ENCODE measurements at places on chromosomes 5 and 9.

DNA sequence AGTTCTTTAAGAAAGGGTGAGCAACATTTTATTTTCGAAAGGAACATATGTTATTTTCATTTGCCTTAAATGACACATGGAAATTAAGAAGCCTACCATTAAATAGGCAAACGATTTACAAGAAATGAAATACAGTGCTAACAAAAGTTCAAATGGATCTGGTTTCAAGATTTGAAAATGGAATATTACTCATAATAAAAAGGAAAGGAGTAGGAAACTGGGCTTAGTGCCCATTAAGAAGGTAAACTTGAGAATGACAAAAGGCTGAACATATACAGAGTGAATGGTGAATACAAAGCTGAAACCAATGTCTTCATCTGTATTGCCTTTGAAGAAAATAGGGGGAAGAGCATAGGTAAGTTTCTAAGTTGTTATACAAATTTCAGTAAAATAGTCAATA lies 974.2 kb upstream of the C9orf72 start:
- no peak for DNase-seq

GRCh38 chr5:179860301-179860700 lies 1.7 kb upstream of the MRNIP start:
- peak; percentile 20 for DNase-seq

- DNase-seq, result no peak
Measured at GRCh38 chr5:13934921-13935320, 9.6 kb downstream of the DNAH5 start.

- no peak for DNase-seq
Measured at GRCh38 chr5:42745426-42745825, 11.2 kb upstream of the CCDC152 start.

DNA sequence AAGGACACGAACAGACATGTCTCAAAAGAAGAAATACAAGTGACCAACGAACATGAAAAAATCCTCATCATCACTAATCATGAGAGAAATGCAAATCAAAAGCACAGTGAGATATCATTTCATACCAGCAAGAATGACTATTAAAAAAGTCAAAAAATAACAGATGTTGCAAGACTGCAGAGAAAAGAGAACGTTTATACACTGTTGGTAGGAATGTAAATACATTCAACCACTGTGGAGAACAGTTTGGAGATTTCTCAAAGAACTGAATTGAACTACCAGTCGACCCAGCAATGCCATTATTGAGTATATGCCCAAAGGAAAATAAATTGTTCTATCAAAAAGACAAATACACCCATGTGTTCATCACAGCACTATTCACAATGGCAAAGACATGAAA lies 45.7 kb downstream of the FXN start:
- no peak for DNase-seq

GRCh38 chr5:86824637-86825036 lies 206.9 kb downstream of the COX7C start:
- DNase-seq, result no peak

DNA sequence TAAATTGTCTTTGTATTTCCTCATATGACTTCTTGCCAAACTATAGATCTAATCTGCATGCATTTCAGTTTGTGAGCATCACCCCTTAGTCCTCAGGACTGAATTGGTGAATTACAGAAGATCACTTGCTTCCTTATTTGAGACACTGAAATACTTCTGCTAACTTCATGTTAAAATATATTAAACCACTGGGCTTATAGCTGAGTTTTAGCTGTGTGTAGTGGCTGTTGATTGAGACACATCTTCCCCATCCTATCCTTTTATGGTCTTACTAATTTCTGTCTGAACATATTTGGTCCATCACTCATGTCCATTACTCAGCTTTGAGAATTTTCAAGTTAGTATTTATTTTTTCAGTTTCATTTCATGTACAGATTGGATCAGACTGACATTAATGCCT lies 295.9 kb downstream of the PSAT1 start:
- no peak for DNase-seq

DNA sequence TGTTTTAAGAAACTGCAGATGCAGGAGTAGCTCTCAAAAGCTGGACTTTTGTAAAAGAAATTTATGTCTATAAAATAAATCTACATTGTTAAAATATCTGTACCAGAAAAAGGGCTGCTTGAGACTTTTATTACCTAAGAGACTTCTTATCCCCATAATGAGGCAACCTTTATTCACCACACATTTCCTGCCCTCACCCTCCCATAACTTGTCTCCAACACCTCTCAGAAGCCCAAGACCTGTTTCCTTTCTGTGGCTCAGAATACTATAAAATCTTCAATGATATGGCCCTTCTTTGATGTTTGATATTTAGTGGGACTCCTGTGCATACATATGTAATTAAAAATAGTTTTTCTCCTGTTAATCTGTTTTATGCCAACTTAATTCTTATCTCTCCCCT lies 141.5 kb upstream of the FER start:
- DNase-seq, result no peak

GRCh38 chr9:100598641-100599145 lies 20.8 kb downstream of the CAVIN4 start:
- DNase-seq, result peak; percentile 84

- no peak for DNase-seq
Measured at GRCh38 chr5:139446956-139447779, 7.8 kb upstream of the DNAJC18 start.

- DNase-seq, result no peak
Measured at GRCh38 chr5:178221282-178221681, 11.3 kb downstream of the PHYKPL start.

DNA sequence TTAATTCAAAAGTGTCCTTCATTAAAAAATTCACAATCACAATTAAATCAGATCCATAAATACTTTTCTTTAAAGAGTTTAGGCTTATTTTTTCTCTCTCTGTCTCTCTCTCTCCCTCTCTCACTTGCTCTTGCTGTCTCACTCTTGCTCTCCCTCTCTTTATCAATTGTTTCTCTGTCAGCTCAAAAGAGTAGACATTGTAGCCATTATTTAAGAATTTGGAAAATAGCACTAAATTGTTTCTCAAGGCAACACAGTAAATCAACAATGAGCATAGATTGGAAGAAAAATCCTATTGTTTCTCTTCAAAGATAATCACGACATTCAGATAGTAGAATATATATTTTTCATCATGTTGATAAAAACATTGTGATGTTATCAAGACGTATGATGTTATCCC lies 1114.0 kb downstream of the PTPRD start:
- no peak for DNase-seq

DNA sequence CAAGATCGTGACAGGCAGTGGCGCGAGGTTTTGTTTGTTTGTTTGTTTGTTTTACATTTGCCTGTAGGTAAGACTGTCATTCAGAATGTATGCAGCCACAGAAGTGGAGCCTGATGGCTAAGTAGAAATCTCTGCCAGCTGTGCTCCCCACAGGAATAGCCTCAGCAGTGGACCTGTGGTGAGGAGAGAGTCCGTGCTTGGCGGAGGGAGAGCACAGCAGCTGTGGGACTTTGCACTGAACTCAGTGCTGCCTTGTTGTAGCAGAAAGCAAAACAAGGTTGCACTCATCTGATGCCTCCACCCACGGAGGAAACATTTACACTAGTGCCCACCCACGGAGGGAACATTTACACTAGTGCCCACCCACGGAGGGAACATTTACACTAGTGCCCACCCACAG lies 4.4 kb upstream of the ZNF782 start:
- no peak for DNase-seq

DNA sequence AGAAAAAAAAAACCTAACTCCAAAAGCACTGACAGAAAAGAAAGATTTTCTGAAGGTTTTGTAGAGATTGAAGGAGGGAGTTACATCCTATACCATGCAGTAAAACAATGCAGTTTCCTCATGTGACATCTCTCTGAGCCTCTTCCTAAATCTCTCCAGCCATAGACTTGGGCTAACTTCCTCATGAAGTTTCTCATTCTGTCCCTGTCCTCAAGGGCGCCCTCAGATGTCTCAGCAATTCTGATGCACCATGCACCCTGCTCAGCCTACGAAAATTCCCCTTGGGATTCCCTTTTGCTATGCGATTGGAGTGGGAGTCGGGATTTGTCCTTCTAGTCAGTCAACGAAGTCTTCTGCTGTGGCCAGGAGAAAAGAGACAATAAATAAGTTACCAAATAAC lies 68.9 kb downstream of the FAT2 start:
- no peak for DNase-seq

DNA sequence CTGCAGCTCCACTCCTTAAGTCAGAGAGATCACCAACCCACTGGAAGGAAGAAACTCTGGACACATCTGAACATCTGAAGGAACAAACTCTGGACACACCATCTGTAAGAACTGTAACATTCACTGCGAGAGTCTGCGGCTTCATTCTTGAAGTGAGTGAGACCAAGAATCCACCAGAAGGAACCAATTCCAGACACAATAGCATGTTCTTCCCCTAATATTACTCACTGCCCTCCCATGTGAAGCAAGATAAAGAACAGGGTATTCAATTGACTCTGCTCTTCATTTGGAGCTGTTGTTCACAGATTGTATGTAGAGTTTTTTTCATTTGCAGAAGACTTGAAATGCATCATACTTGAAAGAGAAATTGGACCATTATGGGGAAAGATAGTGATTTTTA lies 10.8 kb downstream of the SAXO1 start:
- DNase-seq, result no peak

DNA sequence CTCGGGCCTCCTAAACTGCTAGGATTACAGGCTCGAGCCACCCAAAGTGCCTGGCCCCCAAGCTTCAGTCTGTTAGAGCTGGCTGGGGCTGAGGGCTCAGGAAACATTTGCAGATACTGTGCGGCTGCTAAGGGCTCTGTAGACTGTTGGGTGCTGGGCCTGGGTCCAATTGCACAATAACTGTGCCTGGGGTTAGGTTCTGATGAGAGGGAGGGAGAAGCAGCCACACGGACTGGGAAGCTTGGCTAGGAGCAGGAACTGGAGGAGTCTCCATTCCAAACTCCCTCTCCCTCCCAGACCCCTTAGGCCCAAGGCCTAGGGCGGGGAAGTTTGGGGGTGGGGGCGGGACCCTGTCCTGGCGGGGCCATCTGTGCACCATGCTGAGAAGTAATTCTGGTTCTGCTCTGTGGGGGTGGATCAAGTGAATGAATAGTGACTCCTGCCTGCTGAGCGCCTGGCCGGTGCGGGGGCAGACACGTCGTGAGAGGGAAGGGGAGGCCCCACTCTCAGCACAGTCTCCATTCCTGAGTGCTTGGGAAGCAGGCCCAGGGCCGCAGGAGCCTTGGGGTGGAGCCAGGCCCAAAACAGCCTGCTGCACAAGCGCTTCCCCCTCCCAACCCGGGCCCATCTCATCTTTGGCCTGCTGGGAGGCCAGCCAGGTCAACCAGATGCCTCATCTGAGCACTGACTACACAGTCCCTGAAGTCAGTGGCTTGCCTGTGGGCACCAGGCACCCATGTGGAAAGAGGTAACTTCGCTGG lies 1.5 kb downstream of the ASS1 start:
- peak; percentile 97 for DNase-seq

GRCh38 chr5:54736003-54736797 lies 218.6 kb downstream of the SNX18 start:
- no peak for DNase-seq

DNA sequence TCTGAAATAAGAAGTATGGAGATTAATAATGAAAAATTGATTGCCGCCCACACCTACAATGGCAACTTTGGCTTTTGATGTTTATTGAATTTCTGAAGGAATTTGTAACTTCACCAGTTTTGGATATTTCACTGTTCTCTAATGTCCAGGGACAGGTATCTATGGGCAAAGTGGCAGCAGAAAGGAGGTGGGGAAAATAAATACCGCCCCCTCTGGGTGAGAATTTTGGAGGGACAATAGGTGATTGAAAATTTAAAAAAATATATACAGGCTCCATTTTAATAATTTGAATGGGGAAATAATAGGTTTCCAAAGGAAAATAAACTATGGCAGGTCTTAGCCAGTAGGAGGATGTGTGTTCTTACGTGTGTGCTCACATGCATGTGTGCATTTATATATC lies 1.3 kb downstream of the SCGB3A2 start:
- DNase-seq, result no peak

- no peak for DNase-seq
Measured at GRCh38 chr5:136155078-136155477, 22.4 kb downstream of the SMAD5 start.

DNA sequence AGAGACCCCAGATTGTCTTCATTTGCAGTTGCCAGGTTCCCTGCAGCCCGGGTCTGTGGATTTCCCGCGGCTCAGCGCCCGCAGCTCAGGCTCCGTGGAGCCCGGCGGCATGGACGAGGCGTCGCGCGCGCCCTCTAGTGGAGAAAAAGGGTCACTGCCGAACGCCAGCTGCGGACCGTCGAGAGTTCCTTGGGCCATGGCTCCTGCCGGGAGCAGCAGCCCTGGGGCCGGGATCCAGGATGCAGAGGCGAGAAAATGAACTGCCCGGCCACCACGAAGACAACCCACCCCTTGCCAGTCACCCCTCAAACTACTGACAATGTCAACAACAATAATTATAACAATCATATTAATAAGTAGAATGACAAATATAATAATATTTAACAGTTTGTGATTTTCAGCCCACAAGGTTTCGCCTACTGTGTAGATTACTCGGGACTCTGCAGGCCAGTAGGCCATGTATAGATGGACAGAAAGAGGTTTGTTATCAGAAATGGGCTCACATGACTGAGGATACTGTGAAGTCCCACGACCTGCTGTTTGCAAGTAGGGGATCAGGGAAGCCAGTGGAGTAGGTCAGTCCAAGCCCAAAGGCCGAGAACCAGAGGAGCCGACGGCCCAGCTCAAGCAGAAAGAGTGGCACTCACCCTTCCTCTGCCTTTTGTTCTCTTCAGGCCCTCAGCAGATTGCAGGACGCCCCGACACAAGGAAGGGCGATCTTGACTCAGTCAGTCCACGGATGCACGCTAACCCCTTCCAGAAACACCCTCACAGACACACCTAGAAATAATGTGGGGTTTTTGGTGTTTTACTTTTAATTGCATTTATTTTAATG lies 43.1 kb downstream of the BOD1 start:
- DNase-seq, result peak; percentile 60

GRCh38 chr5:127609957-127610356 lies 38.9 kb upstream of the CTXN3 start:
- no peak for DNase-seq

DNA sequence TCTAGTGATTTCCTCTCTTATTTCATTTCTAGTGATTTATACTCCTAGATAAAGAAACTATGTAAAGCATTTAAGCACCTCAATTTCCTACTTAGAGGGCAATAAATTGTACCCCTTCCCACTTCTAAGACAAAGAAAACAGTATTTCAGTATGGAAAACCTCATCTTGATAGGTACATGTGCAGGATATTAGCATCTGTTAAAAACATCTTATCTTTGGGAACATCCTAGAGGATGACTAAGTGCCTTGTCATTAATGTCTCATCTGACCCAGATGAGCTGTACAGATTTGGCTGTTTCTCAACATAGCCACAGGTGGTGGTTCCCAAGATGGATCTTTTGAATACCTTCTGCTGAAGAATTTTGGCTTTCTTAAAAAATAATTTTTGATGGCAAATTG lies 5.7 kb downstream of the MEGF10 start:
- no peak for DNase-seq

GRCh38 chr5:77871946-77872345 lies 95.8 kb upstream of the TBCA start:
- no peak for DNase-seq

- DNase-seq, result no peak
Measured at GRCh38 chr5:38796742-38797108, 49.1 kb upstream of the OSMR start.

- DNase-seq, result no peak
Measured at GRCh38 chr9:117987945-117988344, 283.7 kb downstream of the TLR4 start.

GRCh38 chr5:14842117-14842516 lies 29.5 kb downstream of the ANKH start:
- DNase-seq, result no peak

Data from ovary (tissue), 10 donors.